ENCODE measurements at places on chromosomes 7 and 10. TPM values are rescaled to one million over a fixed set of nuclear protein-coding genes. Genes with fewer than 3 reads are reported as not detected.

The LIPJ gene
- 0.08 TPM for polyA plus RNA-seq

The CHST12 gene
- 8.3 TPM for polyA plus RNA-seq

The KLF14 gene
- 0.01 TPM for polyA plus RNA-seq

The COL26A1 gene
- not detected for polyA plus RNA-seq

The CNNM1 gene
- polyA plus RNA-seq, result 0.83 TPM

The CSGALNACT2 gene
- 16.2 TPM for polyA plus RNA-seq

The GRM3 gene
- polyA plus RNA-seq, result not detected

The SDHAF3 gene
- 16.9 TPM for polyA plus RNA-seq

The C10orf67 gene
- polyA plus RNA-seq, result 0.07 TPM

The PLPP4 gene
- polyA plus RNA-seq, result 0.76 TPM

The SEMA4G gene
- polyA plus RNA-seq, result 1.9 TPM

The RET gene
- 0.63 TPM for polyA plus RNA-seq

Measured in keratinocyte (primary cell).